Activated CD4-positive, alpha-beta T cell treated with anti-CD3 and anti-CD28 coated beads, Interleukin-2, amount 50 U/mL, for 16 hours (primary cell): ENCODE measurements at places on chromosomes 11 and 22.
A peak's percentile ranks its signal among the peaks of the same experiment; 100 is the strongest.

DNA sequence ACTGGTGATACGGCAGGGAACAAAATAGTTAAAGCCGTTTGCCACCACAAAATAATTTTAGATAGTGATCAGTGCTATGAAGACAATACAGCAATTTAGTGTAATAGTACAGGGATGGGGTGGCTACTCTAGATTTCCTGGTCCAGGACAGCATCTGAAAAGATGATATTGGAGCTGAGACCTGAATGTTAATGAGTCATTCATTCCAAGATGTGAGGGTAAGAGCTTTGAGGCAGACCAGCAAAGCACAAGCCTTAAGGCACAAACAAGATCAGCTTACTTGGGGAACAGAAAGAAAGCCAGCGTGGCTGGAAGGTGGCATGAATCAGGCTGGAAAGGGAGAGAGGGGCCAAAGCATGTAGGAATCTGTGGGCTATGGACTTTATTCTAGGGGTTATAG, 132.3 kb downstream of the TRIM44 start:
- DNase-seq, result no peak

DNA sequence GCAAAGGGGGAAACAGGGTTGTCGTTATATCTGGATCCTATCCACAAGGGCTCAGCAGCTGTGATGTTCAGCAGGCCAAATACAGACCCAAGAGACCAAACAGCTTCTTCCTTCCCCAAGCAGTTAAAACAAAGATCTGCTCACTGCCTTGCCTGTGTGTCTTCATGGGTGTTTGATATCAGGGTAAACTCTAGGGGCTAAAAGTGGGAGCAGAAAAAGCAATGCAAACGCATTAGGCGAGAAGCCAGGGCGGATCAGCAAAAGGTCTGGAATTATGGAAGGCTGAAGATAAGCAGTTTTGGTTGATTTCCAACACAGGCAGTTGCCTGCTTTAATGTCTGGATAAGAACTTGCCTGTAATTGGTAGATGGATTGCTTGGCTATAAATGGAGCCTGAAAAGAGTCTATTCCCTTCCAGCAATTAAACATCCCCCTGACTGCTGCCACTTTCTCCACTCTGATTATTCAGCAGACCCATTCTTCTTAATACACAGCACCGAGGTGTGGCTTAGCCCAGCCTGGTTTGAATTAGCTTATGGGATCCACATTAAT, 126.3 kb downstream of the COMMD9 start:
- no peak for DNase-seq

DNA sequence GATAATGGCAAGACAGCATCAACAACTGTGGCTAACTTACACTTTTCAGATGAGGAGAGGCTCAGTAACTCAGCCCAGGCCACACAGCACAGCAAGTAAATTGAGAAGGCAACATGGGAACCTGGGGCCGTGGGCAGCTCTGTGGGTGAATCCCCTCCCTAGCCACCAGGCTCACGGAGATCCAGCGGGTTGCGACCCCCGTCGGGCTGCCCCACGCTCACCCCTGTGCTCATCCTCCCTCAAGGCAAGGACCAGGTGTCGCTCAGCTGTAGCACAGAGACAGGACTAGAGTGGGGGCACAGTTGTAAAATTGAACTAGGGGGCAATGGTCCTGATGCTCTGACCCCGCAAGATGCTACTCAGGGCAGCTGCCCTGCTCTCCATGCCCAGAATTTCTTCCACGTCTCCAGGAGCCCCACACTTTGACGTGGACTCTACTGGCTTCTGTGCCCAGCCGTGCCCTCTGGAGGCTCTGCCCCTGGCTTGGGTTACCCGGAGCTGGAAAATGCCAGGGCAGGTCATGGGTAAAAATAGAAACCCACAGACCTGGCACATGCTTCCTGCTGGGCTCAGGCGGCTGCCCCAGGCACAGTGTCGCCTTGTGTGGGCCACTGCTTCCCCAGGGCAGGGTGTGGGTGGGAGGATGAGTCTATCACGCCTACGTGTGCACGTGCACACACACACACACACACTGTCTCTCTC, 9.0 kb downstream of the TUBA8 start:
- DNase-seq, result no peak

DNA sequence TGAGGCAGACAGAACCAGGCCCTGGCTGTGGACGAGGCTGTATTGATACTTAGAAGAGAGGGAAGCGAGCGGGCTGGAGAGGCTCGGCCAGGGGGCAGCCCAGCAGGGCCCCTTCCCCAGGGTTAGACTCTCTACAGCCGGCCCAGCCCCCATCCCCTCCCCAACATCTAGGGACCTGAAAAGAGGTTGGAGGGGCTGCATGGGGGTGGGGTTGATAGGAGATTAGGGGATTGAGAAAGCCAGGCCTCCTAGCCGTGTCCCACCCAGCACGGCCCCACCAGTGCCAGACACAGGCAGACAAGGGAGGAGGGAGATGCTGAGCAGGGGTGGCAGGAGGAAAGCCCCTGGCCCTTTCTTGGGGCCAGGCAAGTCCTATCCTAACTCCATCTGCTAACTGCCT, 5.7 kb downstream of the LSP1 start:
- no peak for DNase-seq

GRCh38 chr11:117177534-117178209, 871 bp upstream of the SIDT2 start:
- no peak for DNase-seq

DNA sequence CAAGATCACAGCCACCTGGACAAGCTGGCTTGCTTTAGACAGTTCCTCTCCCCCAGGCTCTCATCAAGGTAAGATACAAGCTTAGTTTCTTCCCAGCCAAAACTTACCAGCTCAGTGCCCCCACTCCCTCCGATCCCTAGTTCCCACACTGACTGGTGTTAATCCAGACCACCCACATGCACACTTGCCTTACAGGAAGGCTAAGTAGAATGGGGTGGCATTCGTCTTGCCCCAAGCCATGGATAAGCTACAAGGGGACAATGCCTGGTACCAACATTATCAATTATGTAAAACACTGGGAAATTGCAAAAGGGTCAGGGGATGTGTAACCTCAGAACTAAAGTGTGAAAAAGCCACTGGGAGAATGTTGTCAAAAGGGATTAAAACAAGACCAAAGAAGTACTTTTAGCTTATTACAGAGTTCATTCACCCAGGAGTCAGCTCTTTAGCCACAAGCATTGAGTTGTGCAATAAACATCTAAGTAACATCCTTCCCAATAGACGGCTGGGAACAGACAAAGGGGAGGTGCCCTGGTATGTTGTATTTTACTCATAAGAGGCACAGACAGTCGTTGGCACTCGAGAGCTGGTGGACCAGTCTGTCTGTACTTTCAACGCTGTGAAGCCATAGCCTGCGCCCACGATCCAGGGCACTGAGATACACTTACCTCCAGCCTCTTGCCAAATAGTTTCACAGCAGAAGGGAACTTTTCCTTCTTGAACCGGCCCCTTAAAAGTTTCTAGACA, 1.1 kb downstream of the DHCR7 start:
- DNase-seq, result peak; percentile 32

- DNase-seq, result no peak
Observed at GRCh38 chr11:2363577-2364370, 13.3 kb upstream of the CD81 start.

GRCh38 chr11:64396079-64396591, 37.2 kb downstream of the RPS6KA4 start:
- DNase-seq, result no peak

DNA sequence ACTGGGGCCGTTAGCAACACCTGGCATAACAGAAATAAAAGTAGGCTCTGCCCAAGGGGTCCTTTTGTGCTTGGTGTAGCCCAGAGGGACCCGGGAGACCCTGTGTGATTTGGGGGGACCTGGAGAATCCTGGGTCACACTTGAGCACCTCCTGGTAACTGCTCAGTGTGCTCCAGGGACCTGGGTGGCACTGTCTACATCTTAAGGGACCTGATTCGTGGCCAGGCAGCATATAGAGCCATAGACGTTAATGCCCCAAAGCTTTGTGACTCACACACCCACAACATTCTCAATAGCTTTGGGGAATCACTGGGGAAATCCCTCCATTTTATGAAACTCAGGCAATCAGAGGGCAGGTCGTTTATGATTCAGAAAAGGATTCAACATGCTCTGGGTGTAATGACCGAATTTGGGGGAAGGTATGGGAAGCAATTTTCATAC, 3.6 kb upstream of the IGF2 start:
- DNase-seq, result peak; percentile 78

DNA sequence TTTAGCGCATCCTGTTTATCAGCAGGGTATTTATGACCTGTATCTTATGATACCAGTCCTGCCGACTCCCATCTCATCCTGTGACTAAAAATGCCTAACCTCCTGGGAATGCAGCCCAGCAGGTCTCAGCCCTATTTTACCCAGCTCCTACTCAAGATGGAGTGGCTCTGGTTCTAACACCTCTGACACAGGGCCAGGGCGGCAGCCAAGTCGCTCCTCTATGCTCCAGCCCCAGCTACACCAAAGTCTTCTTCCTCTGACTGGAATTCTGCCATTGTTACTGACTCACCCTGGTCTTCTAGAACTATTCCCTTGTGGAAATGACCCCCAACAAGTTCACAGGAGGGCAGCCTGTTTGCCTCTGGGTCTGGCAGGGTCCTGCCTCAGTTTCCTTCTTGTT, 7.9 kb upstream of the C1QTNF6 start:
- DNase-seq, result no peak

DNA sequence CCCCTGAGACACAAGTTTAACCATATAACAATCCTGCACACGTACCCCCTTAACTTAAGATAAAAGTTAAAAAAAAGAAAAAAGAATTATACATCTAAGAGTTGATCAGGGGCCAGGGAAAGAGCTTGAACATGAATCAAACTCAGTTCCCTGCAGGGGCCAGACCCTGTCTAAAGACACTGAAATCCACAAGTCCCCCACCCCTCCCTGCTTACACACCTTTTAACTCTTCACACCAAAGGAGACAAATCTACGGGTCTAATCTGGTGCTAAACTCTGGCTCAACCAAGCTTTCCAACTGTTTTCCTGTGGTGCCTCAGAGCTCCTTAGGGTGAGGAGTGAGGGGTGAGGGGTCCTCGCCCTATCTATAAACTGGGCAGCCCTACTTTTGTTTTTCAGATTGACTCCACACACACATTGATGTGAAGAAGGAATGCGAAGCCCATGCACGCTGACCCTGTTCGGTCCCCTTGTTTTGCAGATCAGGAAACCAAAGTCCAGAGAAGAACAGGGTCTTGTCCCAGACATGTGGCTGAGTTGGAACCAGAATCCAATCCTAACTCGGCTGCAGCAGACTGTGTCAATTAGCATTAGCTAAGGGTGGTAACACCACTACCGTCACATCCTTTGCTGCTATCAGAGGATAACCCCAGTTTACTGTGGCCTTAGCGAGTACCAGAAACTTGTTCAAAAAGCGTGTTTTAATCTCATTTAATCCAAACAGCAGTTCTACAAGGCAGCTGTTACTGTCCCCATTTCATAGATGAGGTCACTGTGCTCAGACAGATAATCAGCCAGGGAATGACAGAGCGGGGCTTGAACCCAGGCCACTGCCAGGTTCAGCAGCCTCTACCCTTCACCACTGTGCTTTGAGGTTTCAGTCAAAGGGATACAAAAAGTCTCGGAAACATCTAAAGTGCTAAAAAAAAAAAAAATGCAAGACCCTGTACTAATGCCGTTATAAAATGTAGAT, 145.2 kb upstream of the SYT13 start:
- no peak for DNase-seq

DNA sequence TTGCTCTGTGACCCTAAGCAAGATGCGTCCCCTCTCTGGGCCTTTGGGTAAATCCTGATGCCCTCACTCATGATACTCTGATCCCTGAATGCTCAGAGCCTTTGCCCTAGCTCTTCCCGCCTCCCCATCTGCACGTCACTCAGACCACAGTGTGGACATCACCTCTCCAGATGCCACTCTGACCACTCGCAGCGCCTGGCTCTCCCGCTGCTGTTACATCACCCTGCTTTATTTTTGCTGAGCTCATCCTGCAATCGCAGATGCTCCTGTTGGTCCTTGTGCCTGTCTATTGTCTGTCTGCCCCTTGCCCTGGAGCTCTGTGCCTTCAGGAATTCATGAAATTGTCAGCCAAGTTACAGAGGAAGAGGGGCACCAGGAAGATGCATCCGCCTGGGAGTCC, 5.5 kb downstream of the OSM start:
- peak; percentile 36 for DNase-seq

- DNase-seq, result peak; percentile 62
Observed at GRCh38 chr11:61082931-61083531, 19.3 kb upstream of the CD5 start.

- DNase-seq, result no peak
Observed at GRCh38 chr11:76444065-76444383, 794 bp upstream of the EMSY start.

- DNase-seq, result no peak
Observed at GRCh38 chr11:113828191-113828590, 47.2 kb downstream of the USP28 start.

DNA sequence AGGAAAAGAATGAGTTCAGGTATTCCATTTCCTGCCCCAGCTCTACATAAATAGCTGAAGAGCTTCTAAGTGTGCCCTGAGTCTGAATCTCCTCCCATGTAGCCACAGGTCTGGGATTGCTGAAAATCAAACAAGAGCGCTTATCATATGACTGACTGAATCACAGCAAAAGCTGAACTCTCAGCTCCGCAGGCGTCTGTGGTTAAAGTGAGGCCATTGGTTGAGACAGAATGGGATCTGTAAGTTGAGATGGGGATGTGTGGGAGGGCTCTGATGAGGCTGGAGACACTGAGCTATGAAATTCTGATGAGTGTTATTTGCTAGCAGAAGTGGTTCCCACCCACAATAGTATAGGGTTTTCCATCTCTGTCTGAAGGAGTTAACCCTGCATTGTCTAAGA, 637.0 kb downstream of the OPCML start:
- DNase-seq, result no peak
